ENCODE measurements at places on chromosomes 2 and 18. TPM values are rescaled to one million over a fixed set of nuclear protein-coding genes. Genes with fewer than 3 reads are reported as not detected.

DNA sequence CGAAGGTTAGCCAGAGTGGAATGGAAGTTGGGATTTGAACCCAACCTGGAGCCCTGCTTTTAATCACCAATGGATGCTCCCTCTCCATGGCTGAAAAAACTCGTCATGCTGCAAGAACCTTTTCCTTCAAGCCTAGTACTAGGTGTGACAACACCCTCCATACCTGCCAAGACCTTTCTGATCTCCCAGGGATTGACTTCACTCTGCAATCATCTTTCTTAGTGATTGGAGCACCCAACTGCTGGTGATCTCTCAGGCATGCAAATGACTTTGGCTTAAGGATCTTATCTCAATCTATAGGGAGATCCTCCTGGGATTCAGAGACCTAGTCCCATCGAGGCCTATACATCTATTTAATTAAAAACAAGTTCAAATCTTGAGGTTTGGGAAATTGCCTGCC, 23.5 kb upstream of the ITGB6 start:
- DNase-seq = no peak

GRCh38 chr2:186345745-186346144, 140.3 kb upstream of the ZC3H15 start:
- DNase-seq = no peak

DNA sequence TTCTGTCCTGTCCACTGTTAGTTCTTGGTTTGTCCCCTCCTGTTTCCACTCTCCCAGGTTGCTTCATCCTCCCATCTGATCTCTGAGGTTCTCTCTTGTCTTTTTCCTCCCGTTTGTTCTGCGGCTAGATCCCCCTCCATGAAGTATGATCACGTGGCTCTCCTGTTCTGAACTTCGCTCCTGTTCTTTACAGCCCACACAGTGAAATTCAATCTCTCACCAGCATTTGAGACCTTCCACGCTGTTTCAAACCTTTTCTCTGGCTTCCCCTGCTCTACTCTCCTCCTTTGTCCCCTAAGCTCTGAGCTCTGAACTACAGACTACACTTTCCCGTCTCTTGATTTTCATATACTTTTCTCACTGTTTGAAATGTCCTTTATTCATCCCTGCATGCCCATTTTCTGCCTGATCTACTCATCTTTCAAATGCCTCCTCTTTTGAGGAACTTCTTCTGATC, 83.5 kb downstream of the OSBPL6 start:
- DNase-seq = peak; percentile 28

DNA sequence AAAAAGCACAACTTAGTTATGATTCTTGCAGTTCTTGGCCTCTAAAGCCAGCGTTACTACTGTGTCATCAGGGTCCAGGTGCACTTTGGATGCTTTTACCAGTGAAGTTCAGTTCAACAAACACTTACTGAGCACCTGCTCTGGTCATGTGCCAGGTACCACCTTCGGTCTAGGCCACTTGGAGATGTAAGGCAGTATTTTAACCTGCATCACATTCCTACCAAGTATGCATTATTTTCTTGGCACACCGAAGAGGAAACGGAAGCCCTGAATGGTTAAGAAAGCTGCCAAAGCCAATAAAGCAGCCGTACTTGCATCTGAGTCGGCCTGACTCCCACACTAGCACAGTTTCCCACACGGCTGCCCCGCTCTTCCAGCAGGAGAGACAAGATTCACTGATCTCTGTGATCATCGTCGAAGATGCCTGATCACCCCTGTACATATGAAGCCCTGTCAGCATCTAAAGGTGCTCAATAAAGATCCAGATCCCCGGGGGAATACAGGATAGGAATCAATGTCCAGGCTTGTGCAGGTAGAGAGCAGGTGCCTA, 427.1 kb downstream of the EIPR1 start:
- no peak for DNase-seq

- no peak for DNase-seq
Observed at GRCh38 chr2:239669181-239669898, 268.5 kb upstream of the HDAC4 start.

The CTAGE1 gene
- 0.10 TPM for polyA plus RNA-seq

The ADAM23 gene
- 10.3 TPM for polyA plus RNA-seq

The COL4A4 gene
- polyA plus RNA-seq = not detected

The ASXL3 gene
- polyA plus RNA-seq = 0.03 TPM

The MEP1B gene
- polyA plus RNA-seq = not detected

Measured in IMR-90 (cell line).